CD4-positive, alpha-beta T cell treated with Interleukin-6 at 100 ng/mL for 8 hours (primary cell): ENCODE measurements at places on chromosomes 3 and 15.

- DNase-seq: no peak
These were observed 1.9 kb downstream of the MORC1 start for GRCh38 chr3:109116031-109116430.

DNA sequence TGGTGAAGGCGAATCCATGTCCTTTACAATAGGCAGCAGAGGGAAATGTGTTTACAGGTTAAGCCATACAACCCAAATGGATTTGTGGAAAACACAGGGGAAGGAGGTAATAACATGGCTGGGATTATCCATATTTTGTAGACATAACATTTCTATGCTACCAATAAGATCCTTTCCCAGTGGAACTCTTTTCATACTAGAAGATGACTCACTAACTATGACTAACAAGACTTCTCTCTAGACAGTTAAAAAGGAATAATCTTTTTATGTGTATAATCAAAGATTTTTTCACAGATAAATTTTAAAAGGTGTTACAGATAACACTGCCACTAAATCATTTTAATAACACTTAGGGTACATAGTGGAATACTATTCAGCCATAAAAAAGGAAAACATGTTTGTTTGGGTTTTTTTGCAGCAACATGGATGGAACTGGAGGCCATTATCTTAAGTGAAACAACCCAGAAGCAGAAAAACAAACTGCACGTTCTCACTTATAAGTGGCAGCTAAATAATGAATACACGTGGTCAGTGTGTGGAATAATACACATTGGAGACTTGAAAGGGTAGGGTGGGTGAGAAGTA lies 39.6 kb downstream of the VPS13C start:
- no peak for DNase-seq

- DNase-seq: no peak
These were observed 200.7 kb downstream of the KCNH8 start for GRCh38 chr3:19348941-19349564.

DNA sequence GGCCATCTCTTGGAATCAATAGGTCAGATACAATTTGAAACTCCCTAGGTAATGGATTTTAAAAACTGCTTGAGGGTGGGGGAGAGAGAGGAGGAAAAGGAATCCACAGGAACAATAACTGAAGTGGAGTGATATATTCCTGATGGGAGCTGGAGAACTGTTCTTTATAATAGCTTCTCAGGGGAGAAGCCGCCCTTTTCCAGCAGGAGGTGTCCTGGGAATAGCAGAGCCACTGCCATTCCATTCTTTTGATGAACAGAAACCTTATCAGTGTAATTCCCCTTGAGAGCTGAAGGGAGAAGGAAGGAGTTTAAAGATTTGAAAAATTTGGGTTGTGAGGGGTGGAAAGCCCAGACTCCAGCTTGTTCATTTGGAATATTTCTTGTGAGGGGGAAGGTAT lies 504.9 kb upstream of the DPH6 start:
- no peak for DNase-seq

GRCh38 chr3:31880020-31880419 lies 101.0 kb downstream of the OSBPL10 start:
- no peak for DNase-seq

DNA sequence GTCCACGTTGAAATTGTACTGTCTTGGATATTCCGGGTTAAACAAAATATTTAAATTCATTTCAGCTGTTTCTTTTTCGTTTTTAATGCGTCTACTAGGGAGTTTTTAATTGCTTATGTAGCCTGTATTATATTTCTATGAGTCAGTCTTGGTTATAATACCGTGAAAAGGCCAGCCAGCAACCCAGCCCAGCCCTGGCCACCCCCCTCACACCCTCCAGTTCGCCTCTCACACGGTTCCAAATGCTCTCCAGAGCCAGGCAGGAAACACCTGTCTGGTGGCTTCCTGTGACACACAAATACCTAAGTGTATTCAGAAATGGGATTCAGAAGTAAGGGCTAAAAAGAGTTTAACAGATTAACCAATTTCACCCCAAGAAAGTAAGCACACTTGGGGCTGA lies 4.4 kb downstream of the SH3BP5 start:
- DNase-seq: peak; percentile 34

- DNase-seq: no peak
These were observed 103.8 kb upstream of the GALNT15 start for GRCh38 chr3:16070707-16071106.

DNA sequence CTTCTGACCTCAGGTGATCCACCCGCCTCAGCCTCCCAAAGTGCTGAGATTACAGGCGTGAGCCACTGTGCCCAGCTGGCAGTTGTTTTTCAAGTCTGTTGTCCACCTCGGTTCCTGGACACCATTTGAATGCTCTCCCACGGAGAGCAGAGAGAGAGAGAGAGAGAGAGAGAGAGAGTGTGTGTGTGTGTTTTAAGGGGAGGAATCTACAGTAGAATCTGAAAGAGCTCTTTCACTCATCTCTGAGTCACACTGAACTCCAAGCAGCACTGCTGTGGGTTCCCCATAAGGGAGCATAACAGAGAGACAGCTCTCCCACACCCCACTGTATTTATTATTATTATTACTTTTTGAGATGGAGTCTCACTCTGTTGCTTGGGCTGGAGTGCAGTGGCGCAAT lies 156.6 kb downstream of the RPLP1 start:
- no peak for DNase-seq

GRCh38 chr3:197026481-197026866 lies 3.1 kb downstream of the MELTF start:
- DNase-seq: no peak

- DNase-seq: no peak
These were observed 181.4 kb downstream of the CACNA2D3 start for GRCh38 chr3:54303517-54304375.

DNA sequence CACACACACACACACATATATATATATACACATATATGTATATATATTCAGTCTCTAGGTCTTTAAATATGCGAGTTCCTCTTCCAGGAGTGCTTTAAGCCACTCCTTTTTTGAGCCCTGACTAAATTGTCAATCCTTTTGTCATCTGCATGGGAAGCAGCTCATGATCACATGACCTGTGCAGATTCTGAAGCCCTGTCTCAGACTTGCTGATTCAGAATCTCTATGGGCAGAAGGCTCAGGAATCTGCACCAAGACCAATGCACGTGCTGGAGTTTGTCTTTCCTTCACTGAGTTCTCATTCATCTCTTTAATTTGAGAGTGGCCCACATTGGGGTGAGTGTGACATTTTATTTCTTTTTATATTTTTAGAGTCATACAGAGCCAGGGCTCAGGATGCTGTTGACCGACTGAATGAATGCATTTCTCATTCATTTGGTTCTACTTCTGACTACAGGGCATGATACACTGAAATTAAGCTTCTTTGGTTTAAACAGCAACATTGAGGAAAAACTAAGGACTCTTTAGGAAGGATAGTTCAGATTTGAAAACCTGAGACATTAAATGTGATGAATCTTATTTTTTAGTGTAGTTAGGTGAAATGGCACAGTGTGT lies 307.5 kb downstream of the EDEM1 start:
- DNase-seq: no peak

- DNase-seq: no peak
These were observed 87.9 kb downstream of the RAP2B start for GRCh38 chr3:153249906-153250305.

- DNase-seq: no peak
These were observed 76.8 kb downstream of the THBS1 start for GRCh38 chr15:39657668-39658067.

GRCh38 chr3:130826516-130827182 lies 67.2 kb upstream of the ATP2C1 start:
- DNase-seq: no peak

DNA sequence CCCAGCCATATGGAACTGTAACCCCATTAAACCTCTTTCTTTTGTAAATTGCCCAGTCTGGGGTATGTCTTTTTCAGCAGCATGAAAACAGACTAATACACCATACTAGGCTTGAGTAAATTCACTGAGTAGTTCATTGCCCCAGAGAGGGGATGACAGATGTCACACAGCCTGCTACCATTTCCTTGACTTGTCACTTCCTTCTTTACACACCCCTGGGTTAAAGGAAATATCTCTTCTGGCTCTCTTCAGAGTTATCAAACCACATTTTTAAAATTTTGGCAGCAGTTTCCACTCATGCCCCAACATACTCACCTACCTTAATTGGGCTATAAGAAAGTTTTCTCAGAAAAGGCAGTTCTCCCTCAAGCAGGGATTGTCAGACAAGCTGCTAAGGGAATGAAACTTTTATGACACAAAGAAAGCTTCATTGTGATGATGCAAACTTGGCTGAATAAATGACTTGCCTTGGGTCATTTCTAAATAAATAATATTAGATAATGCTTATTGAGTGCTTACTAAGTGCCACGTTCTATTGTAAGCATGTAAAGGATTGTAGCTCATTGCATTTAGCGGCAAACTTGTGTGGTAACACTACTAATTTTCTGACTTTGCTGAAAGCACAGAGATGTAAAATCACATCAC lies 68.0 kb upstream of the RBMS3 start:
- no peak for DNase-seq

DNA sequence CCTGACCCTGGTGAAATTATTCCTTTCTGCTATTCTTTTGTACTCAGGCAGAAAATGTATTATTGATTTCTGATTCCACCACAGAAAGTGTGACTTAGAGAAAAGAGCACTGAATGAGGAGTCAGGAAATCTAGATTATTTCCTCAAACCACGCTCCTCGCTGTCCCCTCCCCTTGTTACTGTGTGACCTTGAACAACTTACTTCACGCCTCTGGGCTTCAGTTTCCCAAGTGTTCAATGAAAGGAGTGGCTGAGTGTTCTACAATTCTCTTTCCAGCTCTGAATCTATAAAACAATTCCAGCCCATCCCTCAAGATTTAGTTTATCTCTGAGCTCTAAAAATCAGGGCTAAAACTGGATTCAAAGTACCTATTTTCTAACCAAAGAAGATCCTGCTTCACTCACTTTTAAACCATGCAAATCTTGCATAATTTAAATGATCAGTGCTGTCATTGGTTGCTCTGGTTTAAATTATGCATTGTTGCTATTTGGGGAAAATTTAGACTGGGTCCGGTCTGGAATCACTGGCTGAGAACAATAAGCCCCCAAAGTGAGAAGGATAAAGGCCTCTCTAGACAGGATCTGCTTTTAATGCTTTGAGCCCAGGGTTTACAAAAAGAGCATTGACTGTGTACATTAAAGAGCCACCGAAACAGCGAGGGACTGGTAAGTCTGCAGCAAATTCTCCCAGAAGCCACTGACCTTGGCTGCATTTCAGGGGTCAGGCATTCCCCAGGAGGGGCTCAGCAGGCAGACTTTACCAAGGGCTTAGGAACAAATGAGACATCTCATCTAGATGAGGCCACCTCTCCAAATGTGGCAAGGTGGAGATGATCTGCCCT lies 3.2 kb downstream of the TNIK start:
- no peak for DNase-seq

DNA sequence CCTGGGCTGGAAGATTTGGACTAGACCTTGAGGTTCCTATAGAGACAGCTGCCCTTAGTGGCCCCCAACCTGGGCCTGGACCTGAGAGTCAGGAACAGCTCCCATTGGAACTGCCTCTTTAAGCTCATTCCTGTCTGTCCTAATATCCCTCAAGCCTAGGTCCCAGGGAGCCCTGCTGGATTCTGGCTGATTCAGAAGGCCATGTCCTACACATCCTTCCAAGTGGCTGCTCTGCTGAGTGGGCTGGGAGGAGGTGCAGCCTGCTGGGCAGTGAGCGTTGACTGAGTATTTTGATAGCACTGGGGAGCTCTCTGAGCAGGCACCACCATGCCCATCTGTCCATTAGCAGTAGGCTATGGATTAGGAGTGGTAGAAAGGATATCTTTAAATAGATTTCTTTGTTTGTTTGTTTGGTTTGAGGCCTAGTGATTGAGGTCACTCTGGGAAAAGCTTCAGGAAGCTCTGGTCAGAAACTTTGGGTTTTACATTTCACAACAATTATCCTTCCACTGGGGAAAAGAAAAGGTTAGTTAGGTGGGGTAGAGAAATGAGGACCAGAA lies 54.6 kb upstream of the ATOSA start:
- DNase-seq: no peak
